T-helper 17 cell (primary cell): ENCODE measurements at places on chromosomes 2 and 18.
A peak's percentile ranks its signal among the peaks of the same experiment; 100 is the strongest.

DNA sequence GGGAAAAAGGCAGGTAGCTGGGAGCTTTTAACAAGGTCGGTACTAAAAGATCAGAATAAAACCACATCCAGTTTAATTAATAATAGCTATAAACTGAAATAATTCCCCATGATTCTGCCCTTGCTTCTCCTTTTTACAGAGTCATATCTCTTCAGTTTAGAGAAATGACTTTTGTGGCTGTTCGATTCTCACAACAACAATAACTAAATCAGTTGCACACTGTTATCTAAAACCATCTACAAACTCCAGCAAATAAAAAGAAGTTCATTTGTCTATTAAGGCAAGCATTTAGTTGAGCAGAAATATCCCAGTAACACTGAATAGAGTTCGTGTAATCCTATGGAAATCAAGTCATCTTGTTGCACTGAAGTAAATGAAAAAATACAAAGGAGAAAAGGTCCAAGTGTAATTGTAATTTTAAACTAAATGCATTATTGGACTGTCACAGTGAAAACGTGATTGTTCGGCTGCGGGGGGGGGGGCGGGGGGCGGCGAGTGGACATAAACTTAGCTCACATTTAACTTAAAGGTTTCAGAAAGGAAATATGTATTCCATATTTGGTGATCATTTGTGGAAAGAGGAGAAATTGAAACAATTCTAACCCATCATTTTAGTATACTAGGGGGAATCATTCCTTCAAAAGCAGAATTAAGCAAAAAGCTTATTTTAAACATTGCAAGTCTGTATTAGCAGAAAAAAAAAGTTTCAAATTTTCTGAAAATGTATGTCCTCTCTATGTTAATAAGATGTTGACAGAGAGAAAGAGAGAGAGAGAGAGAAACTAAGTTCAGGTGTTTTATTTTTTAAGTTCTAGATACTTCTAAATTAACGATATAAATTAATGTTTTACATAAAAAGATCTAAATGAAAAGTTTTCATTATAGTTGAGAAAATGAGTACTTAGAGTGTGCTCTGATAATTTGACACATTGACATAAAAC is 144.5 kb downstream of the MEIS1 start:
- DNase-seq, result no peak

DNA sequence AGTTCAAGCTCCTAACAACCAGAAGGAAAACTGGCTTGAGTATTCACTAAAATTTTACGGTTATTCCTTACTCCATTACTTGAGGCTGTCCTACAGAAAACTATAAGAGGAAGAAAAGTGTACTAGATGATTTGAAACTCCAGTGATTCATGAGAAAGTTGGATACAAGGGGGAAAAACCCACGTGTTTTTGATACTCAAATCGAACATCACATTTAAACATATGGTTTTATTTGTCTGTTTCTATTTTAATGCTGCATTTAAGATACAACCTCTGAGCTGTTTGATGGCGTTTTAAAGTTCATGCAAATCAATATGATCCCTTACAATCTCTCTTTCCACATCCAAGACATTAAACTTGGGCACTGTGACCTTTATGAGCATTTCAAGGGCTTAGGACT is 125.1 kb upstream of the LMAN1 start:
- DNase-seq, result no peak

GRCh38 chr2:99386011-99386410 is 48.8 kb downstream of the EIF5B start:
- DNase-seq, result no peak

GRCh38 chr2:241443486-241444223 is 64.7 kb downstream of the STK25 start:
- peak; percentile 90 for DNase-seq

- DNase-seq, result no peak
Observed at GRCh38 chr2:66426244-66427111, 8.4 kb upstream of the MEIS1 start.

DNA sequence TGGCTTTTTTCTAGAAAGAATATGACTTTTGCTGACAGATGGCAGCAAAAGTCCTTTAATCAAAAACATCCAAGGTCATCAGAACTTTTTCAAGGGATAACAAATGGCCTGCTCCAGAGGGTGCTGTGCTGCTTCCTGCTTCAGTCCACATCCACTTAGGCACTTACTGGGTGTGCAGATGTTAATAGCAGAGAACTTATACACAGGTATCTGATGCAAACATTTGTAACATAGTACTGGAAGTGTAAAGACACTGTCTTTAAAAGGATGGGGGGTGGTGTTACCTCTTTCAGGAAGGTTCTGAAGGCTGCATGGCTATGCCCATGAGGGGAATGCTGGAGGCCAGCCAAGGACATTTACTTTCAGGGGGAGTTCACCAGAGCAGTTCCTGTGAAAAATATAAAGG is 5.5 kb downstream of the HOXD8 start:
- DNase-seq, result no peak

- DNase-seq, result peak; percentile 42
Observed at GRCh38 chr2:15177103-15177502, 384.0 kb downstream of the NBAS start.

GRCh38 chr2:25279091-25279651 is 62.6 kb downstream of the DNMT3A start:
- DNase-seq, result no peak

DNA sequence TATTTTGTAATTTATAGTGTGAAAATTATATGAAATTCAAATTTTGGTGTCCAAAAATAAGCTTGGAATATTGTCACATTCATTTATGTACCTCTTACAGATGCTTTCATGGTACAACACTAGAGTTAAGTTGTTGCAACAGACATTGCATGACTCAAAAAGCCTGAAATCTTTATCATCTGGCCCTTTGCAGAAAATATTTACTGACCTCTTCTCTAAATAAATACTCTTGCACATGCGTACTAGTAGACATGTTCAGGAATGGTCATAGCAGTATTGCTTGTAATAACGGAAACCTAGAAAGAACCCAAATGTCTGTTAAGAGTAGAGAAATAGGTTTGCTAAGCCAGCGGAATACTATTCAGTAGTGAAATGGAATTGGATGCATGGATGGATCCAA is 60.4 kb downstream of the GALNT1 start:
- DNase-seq, result no peak

GRCh38 chr2:114065731-114066130 is 175.8 kb downstream of the ACTR3 start:
- DNase-seq, result no peak

GRCh38 chr2:230904856-230905447 is 20.1 kb downstream of the GPR55 start:
- DNase-seq, result no peak

GRCh38 chr18:78407466-78407844 is 572.2 kb upstream of the SALL3 start:
- no peak for DNase-seq

DNA sequence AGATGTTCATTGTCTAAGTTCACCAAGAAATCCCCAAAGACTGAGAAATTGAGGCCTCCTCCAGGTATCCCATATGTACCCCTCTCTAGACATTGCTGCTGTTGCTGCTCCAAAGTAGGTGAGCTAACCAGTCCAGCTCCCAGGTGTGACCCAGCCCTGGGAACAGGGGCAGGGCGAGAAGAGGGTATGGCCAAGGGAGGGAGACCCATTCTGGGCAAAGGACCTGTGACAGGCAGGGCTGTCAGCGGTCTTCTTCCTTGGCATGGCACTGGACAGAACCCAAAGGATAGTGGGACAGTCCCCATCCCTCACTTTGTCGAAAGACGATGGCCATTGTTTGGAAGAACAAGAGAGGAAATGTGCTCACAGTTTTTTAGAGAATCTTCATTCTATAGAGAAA is 7.2 kb upstream of the INO80C start:
- DNase-seq, result no peak

DNA sequence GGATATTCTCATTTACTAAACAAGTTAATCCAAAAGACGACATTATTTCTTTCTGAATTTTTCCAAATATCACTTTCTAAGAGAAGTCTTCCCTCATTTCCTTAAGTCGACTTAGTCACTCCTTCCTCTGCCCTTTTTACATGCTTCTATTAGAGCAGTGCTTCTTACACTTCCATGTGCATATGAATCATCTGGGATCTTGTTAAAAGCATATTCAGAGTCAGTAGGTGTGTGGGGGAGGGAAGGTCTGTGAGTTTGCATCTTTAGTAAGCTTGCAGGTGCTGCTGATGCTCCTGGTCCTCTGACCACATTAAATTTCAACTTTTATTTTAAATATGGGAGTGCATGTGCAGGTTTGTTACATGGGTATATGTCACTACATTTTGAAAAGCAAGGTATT is 582.6 kb downstream of the NRXN1 start:
- DNase-seq, result no peak

DNA sequence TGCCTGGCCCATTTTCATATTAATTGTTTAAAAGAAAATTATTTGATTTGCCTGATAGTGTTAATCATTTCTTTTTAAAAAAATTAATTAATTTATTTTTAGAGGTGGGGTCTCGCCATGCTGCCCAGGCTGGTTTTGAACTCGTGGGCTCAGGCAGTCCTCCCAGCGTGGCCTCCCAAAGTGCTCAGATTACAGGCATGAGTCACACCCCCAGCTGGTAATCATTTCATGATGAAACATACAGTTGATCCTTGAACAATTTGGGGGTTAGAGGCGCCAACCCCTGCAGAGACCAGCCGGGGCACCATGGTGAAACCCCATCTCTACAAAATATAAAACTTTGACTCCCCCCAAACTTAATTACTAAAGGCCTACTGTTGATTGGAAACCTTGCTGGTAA is 7.9 kb downstream of the GPN1 start:
- DNase-seq, result no peak

DNA sequence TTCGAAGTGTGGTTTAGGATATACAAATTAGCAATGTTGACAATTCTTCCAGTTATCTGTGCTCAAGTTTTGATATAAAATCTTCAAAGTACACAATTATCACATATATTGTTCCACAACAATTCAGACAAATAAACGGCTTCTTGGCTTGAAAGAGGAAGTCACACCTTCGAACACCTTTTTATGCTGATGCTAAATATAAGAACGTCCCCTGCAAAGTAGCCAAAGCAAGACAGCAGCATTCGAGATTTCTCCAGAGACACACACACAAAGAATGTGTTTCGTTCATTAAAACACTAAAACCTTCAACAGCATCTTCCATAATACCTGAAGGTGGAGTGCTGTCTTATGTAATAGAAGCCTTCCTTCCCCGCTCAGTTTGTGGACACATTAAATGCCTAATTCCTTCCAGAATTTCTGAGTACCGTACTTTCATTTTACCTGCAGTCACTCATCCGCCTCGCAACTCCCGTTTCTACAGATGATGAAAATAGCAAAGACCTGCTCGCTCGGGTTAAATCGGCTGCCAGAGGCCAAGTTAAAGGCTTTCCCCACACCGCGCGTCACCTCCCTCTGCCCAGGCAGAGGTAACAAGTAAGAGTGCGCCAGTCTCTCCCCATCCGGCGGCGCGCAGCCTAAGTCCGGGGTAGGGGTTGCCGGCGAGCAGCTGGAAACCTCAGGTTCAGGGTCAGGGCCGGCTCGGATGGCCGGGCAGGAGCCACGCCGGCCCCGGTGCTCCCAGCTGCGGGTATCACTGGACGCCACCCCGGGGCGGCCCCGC is 847 bp downstream of the SERPINE2 start:
- no peak for DNase-seq

DNA sequence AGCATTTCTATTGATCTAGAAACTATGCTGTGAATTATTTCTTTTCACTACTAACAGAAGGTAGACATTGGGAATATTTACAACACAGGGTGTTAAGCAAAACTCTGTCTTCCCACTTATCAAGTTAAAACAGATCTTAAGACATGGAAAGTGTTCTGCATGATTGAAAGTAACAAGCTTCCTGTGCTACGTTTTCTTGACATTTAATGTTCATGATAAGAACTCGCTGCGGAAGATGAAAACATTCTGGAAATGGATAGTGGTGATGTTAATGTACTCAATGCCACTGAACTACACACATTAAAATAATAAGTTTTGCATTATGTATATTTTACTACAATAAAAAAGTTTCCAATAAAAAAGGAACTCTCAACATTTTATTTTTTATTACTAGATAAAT is 74.4 kb upstream of the SCN7A start:
- DNase-seq, result no peak

GRCh38 chr2:127776122-127776780 is 34.7 kb downstream of the WDR33 start:
- DNase-seq, result no peak

DNA sequence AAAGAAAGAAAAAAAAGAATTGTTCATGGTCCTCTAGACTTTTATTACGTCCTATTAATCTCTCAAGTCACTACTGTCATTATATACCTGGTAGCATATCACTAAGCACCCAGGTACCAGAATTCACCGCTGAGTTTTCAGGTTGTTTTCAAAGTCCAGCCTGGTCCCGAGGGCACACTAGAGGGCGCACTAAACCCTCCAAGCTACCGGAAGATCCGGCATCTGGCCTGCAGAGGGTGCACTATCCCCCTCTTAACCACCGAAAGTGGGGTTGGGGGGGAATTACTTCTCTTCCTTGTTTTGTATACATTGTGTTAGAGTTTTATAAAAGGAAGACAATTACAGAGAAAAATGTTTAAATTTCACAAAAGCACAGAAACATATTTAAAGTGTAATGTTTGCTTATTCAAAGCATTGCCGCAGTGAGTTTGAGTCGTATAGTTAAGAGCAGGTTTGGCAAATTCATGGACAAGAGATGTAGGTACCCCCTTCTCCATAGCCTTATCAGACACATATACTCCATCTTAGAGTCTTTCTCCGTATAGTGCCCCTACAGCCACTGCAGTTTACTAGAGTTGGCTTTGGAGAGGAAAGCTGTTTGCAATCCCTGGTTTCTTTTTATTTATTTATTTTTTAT is 19.2 kb downstream of the MOGAT1 start:
- DNase-seq, result peak; percentile 59

DNA sequence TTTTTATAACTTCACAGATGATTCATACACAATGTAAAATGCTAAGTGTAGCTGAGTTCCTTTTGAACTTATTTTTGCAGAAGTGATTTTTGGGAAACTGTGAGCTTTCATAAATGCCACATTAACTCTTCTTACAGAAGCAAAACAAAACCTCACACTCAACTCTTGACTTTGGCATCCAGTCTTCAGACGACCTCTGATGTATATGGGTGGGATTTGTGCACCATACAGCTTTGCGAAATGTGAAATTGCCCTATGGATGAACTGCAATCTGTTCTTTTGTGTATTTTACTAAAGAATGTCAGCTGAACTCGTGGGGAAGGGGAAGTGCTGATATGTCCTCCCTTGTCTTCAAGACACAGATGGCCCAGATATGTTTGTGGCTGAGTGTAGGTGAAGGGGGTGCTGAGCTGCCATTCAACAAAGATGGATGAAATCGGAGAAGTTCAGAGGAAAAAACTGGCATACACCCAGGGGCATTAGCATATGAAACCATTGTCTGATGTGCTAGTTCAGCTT is 218.3 kb downstream of the PTGR3 start:
- DNase-seq, result no peak

DNA sequence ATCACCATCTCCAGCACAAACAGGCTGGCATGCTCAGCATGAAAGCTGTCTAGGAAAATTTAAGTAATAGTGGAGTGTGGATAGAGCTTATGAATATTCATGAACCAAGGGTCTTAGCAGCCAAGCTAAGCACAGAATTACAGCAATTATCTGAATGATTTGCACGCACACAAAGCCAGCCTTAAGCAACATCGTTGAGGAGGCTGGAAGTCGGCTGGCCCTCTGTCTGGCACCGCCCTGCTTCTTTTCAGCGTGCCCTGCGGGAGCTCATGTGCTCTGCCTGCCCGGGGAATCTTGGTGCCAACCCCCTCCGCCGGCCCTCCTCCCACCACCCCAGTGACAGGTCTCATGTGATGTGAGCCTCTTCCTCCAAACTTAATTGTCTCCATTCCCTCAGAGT is 540.1 kb downstream of the CMPK2 start:
- no peak for DNase-seq

- DNase-seq, result no peak
Observed at GRCh38 chr2:235851828-235852525, 316.2 kb downstream of the GBX2 start.
